SK-N-SH (cell line): ENCODE measurements at places on chromosomes 12 and 14.

GRCh38 chr12:78036874-78037273 lies 206.2 kb downstream of the NAV3 start:
- DNase-seq, result no peak

- DNase-seq, result no peak
These were observed 184.9 kb upstream of the SFSWAP start for GRCh38 chr12:131525795-131526508.

GRCh38 chr12:111842556-111843396 lies 748 bp downstream of the MAPKAPK5 start:
- DNase-seq, result no peak

DNA sequence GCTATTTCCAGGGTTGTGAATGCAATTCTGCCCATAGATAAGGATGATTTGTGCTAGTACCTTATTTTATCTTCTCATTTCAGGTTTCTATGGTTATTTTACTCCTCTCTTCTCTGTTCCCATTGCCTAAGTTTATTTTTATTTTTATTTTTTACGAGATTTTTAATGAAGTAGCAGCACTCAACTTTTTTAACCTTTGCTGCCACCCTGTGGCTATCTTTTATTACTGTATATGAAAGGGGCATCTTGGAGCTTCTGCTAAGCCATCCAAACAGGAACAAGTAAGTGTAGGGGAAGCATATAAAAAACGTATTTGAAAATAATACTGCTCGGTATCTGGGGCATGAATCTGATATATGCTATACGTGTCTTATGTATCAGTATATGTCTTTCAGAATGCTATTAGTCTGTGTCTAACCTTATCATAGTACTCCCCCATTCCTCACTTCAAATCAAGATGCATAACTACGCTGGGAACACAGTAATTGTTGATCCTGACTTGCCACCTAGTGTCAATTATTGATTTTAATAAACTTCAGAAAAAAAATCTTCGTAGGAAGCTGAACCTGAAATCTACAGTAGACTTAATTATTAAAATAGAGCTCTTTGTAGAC lies 60.3 kb downstream of the KLRG1 start:
- peak; percentile 44 for DNase-seq

DNA sequence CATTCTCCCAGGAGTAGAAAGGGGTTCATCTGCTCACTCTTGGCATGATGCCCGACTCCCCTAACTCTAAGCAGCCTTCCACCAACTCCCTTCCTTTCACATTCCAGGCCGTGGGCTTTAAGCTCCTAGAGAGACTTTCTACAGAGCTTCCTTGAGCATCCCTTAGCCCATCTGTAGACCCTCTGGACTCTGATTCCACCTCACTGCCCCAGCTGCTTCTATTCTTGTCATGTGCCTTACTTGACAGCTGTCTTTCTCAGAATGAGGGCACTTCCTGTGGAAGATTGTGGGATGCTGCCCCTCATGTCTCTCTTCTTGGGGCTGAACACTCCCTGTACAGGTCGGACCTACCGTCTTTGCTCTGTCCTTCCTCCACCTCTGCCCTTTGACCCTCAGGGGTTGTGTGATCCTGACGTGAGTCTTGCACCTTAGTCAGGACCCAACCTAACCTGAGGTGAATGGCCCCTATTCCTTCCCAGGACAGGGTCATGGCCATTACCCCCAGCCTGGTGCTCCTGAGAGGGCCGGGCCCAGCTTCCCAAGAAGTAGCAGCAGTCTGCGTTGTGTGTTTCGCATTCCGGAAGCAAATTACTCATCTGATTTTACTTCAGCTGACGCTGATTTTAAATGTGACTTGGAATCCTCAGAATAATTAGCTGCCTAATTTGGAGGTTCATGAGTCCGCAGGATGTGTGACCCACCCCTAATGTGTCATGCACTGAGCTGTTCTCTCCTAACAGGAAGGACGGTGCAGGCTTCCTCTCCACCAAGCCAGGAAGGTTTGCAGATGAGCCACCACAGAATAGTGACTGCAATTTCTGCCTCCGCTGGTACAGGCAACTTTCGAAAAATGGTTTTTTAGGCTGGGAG lies 2.7 kb upstream of the GALNT6 start:
- no peak for DNase-seq

GRCh38 chr12:6867413-6868210 lies at the start of gene TPI1:
Gene TPI1, plus strand, starts transcription at chr12:6867531. Its CDS starts 36 bp downstream, at chr12:6867567.
- peak; percentile 98 for DNase-seq

DNA sequence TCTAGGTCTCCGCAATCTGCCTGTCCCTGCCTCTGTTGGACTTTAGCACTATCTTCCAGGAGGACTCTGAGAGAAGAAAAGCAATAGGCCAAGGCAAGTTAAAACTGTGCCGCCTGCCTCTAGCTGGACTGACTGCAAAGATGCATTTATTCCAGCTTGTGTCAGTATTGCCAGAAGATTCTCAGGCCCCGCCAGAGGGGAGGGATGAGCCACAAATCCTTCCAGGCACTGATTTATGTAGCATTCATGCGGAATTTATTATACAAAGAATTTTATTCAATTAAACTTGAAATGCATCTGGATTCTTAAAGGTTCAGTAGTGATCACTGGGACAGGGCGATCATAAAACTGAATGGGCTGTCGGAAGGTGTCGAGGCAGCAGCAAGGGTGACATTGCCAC lies 19.8 kb downstream of the MMAB start:
- no peak for DNase-seq

DNA sequence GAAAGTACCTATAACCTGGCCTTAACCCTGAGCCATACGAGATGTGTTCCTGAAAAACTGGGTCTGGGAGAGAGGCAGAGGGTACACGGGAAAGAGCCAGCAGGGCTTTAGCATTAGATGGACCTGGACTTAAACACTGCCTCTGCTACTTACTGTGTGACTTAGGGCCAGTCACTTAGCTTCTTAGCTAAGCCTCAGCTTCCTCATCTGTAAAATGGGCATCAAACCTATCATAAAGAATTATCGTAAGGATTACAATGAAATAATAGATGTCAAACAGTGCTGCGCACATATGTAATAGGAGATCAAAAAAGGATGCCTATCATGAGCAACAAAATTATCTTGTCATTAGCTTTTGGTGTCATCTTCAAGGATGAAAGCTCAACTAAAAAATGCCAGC lies 23.6 kb downstream of the ANAPC5 start:
- no peak for DNase-seq

DNA sequence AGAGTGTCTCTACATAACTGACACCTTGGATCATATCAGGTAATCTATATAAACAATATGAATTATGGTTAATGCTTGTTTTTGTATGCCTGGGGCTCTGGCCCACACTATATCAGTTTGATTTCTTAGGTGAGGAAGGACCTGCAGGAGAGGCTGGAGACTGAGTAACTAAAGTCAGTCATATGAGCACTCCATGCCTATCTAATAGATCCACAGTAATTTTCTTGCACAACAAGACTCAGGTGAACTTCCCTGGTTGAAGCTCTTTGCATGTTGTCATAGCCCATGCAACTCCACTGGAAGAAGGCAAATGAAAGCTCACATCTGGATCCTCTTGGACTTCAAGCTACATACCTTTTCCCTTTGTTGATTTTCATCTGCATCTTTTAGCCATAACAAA lies 62.3 kb downstream of the CDK17 start:
- DNase-seq, result no peak

GRCh38 chr12:28899951-28900350 lies 249.1 kb upstream of the FAR2 start:
- DNase-seq, result no peak

DNA sequence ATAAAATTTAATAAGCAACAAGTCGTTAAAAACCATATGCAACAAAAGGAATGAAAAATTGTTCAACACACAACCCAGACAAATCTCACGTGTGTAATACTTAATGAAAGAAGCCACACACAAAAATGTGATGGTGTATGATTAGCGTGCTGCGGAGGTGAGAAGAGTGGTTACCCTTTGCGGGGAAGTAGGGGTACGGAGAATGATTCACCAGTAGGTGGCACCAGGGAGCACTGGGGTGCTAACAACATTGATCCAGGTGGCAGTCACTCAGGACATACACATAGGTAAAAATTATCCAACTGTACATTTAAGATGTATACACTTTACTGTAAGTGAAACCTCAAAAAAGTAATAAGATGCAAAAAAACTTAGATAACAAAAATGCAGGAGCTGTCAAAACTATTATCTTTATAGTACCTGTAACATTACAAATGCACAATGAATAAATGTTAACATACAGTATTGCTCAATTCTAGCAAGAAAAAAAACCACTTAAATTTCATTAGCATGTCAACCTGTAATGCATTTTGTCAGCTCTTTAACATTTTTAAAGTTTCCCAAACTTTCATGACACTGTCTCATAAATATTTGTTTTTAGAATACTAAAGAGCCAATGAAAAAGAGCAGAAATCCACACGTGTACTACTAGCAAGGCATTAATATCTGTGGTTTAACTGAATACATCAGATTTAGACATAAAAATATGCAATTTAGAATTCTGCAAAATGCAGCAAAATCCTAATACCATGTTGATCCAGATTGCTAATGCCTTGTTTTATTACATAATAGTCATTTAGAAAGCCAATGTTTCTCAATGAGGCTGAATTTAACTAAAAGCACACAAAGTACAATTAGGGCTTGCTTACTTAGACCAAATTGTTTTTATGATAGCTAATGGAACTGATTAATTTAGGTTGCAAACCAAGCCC lies 46.7 kb downstream of the TMCC3 start:
- no peak for DNase-seq

GRCh38 chr12:23707270-23707669 lies 242.2 kb downstream of the SOX5 start:
- no peak for DNase-seq

DNA sequence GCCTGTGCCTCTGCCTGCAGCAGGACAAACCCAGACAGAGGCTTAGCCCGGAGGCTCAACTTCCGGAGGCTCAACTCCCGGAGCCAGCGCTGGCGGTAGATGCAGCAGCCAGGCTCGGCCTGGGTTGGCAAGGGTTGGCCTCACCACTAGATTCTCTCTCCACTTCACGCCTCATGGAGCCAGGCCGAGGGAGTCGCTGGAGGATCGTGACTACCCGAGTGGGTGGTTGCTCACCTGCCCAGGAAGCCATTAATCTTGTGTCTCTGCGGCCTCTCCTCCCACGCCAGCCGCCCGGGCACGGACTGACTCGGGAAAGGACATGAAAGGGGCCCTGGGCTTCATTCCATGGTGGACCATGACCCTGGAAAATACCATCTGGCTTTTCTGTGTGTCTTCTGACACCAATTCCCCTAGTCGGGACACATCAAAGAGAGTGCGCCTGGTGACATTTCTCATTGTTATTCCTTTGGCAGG lies 20.8 kb downstream of the ESRRB start:
- no peak for DNase-seq

DNA sequence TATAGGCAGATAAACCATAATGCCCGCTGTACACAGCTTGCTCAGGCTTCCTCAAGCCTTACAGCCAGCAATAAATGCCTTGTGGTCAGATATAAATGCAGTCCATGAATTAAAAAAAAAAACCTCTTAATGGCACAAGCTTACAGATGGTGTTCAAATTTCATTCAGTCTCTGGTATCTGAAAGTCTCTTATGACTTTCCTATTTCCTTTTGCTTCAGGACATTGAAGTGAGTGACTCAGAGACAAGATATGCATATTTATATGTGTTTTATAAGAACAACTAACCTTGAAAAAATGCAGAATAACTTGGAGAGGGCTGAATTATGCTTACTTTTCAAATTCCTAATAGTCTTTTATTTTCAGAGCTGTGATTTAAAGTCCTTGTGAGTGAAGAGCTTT lies 426.9 kb upstream of the MIS18BP1 start:
- no peak for DNase-seq

DNA sequence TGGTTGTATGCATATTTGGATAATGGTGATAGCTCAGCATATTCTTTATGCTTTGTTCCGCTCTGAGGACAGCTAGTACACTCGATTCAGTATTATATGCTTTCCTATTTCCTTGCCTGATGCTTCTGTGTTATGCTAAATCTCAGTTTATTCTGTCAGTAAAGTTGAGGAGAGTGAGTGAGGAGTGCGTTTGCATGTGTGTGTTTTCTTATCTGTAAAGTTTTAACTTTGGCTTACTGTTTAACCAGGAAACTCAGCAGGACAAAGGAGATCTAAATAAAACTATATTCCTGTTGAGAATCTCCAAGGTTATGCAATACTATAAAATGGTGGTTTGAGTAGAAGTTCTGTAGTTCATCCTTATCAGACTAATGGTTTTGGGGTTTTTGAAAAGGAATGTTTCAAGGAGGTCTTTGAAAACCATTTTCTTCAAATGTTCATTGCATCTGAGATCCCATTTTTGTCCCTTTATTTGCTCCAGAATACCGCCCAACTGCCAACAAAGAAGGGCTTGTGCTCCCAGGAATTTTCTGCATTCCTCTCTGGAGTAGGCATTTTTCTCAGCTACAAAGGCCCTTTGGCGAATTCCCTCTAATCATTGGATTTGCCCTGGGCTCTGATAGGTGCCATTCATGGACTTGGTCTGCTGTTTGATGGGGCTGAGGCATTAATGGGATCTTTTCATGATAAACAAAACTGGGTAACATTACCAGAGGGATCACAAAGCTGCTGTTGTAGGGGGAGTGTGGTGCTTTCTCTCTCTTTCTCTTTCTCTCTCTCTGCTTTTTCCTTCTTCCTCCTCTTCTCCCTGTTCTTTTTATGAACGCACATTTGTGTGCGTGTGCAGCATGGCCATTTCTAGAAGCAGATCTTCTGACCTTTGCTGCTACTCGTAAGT lies 71.7 kb downstream of the HMGA2 start:
- no peak for DNase-seq

DNA sequence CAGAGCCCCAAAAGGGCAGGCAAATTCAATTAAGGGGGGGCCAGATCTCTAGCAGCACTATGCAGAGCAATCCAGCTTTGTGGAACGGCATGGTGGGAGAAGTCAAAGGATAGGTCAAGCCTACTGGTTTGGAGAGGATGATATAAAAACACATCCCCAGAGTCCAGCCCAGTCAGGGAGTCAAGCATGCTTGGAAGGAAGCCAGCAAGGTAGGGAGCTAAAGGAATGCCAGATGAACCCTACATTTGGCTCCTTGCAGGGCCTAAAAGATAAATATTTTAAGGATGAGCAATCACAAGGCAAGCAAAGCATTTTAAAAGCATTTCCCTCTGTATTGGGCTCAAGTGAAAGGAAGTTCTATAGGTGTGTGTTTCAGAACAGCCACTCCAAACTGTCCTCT lies 21.4 kb downstream of the KCTD10 start:
- no peak for DNase-seq

GRCh38 chr12:38809832-38810231 lies 95.6 kb downstream of the CPNE8 start:
- DNase-seq, result no peak

DNA sequence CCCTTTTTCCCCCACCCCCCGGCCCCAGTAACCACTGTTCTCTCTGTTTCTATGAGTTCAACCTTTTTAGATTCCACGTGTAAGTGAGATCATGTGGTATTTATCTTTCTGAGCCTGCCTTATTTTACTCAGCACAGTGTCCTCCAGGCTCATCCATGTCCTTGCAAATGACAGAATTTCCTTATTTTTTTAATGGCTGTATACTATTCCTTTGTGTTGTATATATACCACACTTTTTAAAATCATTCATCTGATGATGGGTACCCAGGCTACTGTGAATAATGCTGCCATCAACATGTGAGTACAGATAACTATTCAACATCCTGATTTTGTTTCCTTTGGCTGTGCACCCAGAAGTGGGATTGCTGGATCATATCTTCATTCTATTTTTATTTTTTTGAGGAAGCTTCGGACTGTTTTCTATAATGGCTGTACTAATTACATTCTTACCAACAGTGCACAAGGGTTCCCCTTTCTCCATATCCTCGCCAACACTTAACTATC lies 54.7 kb downstream of the DDX51 start:
- no peak for DNase-seq
